ENCODE measurements at places on chromosomes 5 and 9.
A peak's percentile ranks its signal among the peaks of the same experiment; 100 is the strongest.

GRCh38 chr5:76790632-76791290 lies 28.1 kb upstream of the F2RL1 start:
- DNase-seq = peak; percentile 90

DNA sequence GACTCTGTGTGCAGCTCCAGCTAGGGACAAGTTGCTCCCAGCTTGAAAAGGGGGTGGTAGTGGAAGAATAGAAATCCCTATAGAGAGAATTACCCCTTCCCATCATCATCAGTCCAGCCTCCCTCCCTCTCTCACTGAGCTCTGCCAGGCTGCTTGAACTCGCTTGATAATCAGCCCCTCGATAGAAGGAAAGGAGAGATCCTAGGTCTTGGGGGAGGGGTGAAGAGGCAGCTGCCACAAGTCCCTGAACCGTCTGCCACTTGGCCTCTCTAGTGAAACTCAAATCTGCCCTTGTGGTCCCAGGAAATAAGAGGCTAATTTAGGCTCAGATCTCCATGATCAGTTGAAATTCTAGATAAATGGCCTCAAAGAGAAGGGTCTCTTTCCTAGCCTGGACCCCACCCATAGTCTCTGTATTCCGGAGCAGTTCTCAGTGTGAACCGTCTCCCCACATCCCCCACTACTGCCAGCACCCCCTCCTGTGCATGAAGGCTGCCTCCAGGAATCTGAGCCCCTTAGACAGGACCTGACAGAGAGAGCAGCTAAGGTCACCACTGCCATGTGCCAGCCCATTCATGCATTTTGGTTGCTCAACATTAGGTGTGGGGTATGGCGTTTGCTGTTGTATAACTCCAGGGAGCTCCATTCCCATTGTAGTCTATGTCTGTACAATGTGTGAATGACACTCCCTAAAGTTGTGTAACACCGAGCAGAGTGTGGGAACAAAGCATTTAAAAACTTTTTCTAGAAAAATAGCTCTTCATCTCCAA lies 5.5 kb downstream of the DNAJB5 start:
- no peak for DNase-seq

DNA sequence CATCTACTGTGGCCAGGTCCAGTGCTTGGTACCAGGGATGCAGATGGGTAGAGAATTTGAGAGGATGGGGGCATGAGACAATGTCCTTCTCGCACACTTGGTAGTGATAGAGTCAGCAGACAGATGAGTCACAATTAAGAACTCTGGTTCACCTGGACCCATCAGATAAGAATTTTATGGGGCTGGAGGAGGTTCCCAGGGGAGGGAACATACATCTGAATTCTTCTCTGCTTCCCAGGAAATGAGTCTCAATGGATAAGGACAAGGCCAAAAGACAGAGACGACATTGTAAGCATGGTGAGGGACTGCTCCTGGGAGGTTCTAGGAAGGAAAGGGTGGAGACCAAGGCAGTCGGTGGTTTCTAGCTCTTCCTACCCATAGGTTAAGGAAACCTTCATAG lies 5.3 kb downstream of the SLC4A9 start:
- no peak for DNase-seq

DNA sequence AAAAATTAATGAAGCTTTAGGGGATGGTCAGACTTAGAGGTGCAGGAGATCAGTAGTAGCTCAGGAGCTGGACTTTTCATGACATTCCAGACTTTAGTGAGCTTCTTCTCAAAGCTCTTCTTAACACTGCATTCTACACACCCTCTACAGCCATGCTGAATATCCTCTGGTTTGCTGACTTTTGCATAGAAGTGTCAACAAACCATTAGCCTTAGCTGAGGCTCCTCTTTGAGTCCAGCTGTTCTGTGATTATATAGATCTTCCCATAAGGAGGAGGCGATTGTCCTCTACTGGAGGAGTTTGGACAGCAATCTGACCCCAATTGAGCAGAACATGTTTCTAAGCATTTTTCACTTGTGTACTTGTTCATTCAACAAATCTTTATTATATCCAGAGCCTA lies 75.0 kb upstream of the RUSC2 start:
- no peak for DNase-seq

DNA sequence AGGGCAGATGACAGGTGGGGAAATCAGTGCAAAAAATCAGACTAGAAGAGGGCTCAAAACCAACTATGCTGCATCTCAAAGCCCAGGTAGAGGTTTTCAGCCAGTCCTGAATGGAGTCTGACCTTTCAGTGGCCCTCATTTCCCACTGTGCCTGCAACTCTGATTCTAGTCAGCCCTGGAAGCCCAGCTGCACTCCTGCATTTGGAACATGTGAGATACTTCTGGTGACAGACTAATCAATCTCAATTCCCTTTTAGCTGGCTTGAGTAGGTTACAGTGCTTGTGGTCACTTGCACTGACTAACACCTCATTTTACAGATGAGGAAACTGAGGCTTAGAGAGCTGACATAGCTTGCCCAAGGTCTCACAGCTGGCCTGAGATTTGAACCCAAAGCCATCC lies 7.9 kb upstream of the ACSL6 start:
- no peak for DNase-seq

GRCh38 chr5:156686380-156686779 lies 163.7 kb upstream of the PPP1R2B start:
- DNase-seq = no peak

DNA sequence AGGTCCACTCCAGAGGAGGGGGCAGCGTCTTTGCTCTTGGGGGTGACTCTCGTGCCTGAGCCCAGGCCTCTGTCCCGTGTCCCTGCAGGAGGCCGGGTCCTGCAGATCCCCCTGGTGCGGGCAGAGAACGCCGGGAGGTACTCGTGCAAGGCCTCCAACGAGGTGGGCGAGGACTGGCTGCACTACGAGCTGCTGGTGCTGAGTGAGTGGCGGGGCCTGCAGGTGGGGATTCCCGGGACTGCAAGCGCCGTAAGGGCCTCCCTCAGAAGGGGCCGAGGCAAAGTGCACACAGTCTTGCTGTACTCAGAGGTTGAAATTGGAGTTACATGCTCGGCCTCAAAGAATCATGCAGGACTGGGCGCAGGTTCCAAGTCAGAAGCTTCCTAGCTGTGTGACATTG lies 62.7 kb upstream of the ASS1 start:
- no peak for DNase-seq

GRCh38 chr5:143442385-143442784 lies 38.9 kb upstream of the NR3C1 start:
- no peak for DNase-seq

- DNase-seq = no peak
Measured at GRCh38 chr9:115891929-115892328, 261.7 kb upstream of the PAPPA start.

DNA sequence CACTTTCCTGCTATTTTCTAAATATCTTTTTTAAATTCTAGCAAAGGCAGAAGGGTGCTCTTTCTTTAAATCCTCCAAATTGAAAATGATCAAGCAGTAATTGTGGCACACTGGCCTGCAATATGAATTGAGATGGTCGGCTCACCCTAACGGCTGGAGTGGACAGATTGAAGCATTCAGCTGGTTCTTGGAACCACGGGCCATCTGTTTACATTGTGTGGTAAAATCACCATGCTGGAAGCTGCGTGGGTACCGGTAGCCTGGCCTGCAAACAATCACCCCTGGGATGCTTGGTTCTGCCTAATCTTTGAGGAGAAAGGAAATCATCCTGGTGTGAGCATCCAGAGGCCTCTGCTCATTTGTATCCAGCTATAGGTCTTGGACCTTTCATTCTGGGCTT lies 289.3 kb downstream of the ZNF608 start:
- DNase-seq = no peak

- no peak for DNase-seq
Measured at GRCh38 chr9:98765256-98765655, 31.1 kb downstream of the ANKS6 start.

DNA sequence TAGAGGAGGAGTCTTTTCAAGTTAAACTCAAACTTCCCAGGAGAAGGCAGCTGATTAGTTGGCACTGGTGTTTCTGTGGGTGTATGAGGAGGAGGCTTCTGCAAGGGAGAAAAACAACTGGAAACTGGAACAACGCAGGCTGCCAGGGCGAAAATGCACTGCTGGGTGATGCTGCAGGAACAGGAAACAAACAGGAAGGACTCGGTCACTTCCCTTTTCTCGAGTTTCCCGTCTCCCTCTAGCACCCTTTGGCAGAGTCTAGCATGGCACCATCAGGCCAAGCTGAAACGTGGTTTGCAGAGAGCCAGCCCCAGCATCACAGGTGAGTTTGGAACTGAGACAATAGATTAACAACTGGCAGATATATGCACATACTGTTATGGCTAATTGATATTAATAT lies 77.5 kb upstream of the CAST start:
- DNase-seq = no peak

- DNase-seq = no peak
Measured at GRCh38 chr5:43567967-43568366, 11.1 kb upstream of the PAIP1 start.

DNA sequence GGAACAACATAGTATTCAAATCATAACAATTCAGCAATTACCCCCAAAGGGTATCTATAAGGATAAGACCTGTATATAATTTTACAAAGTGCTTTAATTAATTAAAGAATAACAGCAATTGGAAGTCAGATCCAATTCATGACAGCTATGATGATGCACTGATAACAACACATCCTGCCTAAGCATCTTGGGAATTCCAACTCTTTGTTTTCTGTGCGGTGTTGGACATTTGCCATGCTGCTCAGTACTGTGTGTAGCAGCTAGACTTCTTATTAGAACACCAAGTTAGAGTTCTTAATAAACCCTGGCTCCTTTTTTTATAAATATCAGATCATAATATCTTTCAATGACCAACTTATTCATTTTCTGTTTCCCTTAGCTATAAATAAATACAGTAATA lies 209.0 kb downstream of the SEC61B start:
- DNase-seq = no peak

- DNase-seq = no peak
Measured at GRCh38 chr5:84453405-84453804, 68.7 kb upstream of the EDIL3 start.

DNA sequence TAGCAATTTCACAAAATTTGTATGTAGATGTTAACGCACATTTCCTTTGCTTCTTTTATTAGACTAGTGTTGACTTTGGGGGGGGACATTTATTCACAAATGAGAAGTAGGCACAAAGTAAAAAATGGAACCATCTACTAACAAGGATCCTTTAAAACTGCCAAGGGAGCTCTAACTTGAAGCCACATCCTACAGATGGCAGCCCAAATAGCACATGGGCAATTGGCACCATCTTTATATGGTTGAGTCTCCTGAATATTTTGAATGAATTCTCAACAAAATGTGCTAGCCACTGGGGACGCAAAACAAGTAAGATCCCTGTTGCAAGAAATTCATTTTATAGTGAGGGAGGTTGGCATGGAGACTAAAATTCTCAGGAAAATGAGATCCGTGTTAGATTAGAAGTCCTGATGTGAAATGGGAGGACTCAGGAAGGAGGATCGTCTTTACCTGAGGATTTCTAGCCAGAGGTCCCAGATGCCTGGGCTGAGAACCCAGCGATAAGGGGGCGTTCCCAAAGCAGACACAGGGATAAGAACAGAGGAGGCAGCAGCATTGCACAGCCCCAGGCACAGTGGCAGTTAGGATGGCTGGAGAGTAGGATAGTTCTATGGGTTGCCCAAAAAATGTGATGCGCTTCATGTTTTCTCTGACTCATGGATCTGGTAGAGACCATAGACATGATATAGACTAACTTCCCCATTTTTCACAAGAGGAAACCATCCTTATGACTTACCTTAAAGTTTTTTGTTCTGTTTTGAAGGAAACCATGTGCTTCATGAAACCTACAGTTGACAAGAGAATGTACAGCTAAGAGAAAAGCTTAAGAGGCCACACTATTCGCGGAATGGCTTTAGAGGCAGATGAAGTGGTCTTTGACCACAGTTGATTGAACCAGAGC lies 37.4 kb downstream of the C9orf152 start:
- no peak for DNase-seq

All from SW480 (cell line).